ENCODE measurements at places on chromosomes 16 and 17. TPM values are rescaled to one million over a fixed set of nuclear protein-coding genes. Genes with fewer than 3 reads are reported as not detected.

SDR42E2 gene
- total RNA-seq = not detected

DNA sequence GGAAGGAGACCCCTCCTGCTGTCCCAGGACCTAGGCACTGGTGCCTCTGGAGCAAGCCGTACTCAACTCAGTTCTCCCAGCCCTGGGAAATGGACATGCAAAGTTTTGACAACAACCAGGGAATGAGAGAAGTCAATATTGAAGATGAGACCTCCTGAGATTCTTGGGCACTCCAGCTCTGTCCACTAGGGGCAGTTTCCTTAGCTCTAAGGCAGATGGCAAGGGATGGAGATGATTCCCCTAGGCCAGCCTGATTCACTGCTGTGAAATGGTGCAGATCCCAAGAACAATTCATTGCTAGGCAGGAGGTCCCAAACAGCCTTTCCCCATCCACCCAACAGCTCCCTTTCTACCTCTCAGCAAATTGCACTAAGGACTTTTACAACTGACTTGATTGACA is 20.5 kb upstream of the SDR42E2 start:
- DNase-seq = peak; percentile 23

- DNase-seq = no peak
These were observed 953 bp upstream of the NSMCE1 start for GRCh38 chr16:27269300-27270150.

- peak; percentile 12 for DNase-seq
These were observed 32.1 kb downstream of the TANC2 start for GRCh38 chr17:62998166-62998565.

TANC2 gene
- 14.0 TPM for total RNA-seq

GRCh38 chr17:43308999-43309398 is 75.2 kb upstream of the RNU2-1 start:
- no peak for DNase-seq

- DNase-seq = no peak
These were observed 130.8 kb upstream of the CHMP6 start for GRCh38 chr17:80860703-80861417.
